ENCODE measurements at places on chromosomes 12 and 14.
A peak's percentile ranks its signal among the peaks of the same experiment; 100 is the strongest.

- DNase-seq = no peak
Observed at GRCh38 chr12:97754306-97754705, 291.7 kb downstream of the RMST start.

DNA sequence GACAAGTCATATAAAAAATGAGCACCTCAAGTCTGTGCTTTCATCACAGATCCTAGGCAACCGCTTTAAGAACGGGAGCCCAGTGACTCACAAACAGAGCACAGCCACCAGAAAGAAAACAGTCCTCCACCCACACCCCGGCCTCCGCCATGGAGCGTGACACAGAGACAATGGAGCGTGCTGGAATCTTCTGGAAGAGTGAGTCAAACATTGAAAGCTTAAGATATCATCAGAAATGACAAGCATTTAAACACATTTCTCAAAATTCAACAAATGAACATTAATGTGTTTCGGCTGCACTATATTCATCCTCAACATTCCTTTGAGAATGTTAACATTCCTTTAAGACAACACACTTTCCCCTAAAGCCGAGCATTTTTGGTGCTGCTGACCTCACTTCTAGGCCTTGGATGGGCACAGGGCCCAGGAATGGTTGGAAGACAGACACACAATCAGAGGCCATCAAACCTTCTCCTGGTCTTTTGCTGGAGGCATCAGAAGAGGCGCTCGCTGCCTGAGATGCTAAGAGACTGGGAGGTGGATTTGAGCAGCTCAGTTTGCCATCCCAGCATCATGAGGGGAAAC is 23.6 kb upstream of the TMEM132D start:
- DNase-seq = no peak

GRCh38 chr12:121352682-121353018 is 439 bp upstream of the ANAPC5 start:
- no peak for DNase-seq

- peak; percentile 42 for DNase-seq
Observed at GRCh38 chr12:10562306-10562933, 51.0 kb downstream of the MAGOHB start.

GRCh38 chr14:68297876-68298468 is 478.4 kb downstream of the RAD51B start:
- no peak for DNase-seq

GRCh38 chr12:87266305-87266704 is 762.9 kb downstream of the C12orf50 start:
- no peak for DNase-seq

DNA sequence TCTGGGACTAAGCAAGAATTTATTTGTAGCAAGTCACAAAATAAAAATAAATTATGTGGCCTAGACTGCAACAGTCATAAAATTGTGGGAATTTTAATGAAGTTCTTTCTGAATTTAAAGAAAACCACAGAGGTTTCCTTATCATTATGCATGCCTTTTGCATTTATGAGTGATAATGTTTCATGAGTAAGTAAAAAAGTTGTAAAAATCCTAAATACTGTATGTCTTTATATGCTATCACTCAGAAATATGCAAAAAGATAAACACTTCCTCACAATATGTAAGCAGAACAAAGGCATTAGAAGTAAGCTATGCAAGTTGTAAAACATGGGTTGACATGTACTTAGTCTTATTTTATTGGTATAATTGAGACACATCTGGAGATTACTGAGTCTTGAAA is 239.4 kb upstream of the PDE3A start:
- DNase-seq = no peak

GRCh38 chr12:114776731-114777442 is 92.9 kb upstream of the TBX3 start:
- no peak for DNase-seq

GRCh38 chr14:51834240-51834639 is 26.2 kb upstream of the GNG2 start:
- no peak for DNase-seq

GRCh38 chr14:55626131-55626530 is 46.1 kb downstream of the KTN1 start:
- DNase-seq = no peak

- no peak for DNase-seq
Observed at GRCh38 chr12:50258167-50258551, 25.2 kb downstream of the LIMA1 start.

DNA sequence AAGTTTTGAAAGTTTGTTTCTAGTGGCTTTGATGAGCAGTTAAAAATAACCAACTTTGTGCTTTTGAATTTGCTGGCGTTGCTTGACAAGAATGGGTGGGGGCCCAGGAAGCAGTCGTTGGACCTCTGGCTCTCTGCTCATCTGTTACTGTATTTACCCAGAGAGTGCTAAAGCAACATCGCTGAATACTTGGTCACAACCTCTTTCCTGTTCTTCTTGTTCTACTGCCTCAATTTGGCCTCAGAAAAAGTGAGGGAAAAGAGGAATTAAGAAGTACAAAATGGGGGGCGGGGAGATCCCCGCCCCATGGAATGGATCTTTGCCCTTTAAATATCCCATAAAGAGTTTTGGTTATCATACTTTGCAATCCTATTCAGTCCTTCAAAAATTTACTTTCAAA is 221.5 kb upstream of the G2E3 start:
- no peak for DNase-seq

- DNase-seq = no peak
Observed at GRCh38 chr12:124633365-124634362, 66.3 kb upstream of the NCOR2 start.

DNA sequence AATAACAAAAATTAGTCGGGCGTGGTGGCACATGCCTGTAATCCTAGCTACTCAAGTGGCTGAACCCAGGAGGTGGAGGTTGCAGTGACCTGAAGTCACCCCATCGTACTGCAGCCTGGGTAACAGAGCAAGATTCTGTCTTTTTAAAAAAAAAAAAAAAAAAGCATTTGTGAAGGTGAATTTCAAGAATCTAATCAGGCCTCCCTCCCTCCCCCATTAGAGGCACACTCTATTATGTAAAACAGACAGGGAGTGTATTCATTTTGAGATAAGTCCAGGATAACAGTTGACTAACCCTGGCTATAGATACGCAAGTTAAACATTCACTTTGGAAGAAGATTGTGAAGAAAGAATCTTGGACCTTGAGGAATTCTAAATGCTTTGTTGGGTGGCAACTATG is 2.9 kb downstream of the RESF1 start:
- DNase-seq = no peak

DNA sequence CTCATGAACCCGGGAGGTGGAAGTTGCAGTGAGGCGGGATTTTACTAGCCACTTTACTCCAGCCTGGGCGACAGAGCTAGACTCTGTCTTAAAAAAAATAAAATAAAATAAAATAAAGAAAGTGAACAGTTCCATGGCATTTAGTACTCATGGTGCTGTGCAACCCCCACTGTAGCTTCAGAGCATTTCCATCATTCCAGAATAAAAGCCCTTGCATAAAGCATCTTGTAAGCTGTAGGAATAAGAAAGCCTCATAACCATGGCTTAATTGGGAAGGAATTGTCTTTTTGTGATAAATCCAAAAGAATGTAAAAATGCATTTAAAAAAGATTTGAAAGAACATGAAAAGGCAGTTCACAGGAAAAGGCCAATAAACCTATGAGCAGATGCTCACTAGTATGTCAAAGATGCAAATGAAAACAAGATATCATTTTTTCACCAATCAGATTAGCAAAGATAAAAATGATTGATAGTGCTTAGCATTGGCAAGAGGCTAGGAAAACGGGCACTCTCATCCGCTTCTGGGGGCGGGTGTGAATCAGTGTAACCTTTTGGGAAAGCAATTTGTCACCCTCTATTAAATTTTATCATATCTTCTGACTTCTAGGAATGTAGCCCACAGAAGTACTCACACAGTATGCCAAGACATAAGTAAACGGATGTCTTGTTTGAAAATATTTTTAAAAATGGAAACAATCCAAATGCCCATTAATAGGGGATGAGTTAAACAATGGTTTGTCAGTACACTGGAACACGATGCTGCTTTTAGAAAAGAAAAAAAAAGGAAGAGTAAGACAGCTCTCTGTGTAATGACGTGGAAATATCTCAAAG is 46.6 kb downstream of the CFAP251 start:
- DNase-seq = no peak

DNA sequence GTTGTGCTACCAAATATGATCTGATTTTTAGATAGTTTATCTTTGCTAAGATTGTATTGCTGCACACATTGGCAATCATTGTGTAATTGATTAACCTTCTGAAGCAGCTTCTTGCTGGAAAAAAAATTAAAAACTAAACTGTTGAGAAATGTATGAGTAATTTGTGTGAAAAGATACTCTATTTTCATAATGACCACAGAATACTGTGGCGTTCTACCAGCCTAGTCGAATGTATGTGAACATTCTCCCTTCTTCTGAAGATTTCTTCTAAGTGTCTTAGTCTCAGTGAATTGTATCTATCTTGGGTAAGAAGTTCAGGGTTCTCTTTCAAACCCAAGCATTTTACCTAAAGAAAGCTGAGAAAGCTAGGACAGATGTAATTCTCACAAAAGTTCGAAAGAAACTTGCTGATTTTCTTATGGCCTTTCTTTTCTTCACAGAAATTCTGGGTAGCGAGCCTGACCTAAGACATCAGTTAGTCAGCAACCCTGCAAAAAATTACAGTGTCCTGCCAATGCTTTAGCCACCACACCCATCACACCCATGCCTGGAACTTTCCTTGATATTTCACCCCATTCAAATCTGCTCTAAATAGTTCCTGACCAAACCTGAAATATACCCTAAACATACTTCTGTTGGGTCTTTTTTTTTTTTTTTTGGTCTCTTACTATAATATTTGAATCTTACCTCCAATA is 27.1 kb upstream of the C12orf71 start:
- DNase-seq = no peak

DNA sequence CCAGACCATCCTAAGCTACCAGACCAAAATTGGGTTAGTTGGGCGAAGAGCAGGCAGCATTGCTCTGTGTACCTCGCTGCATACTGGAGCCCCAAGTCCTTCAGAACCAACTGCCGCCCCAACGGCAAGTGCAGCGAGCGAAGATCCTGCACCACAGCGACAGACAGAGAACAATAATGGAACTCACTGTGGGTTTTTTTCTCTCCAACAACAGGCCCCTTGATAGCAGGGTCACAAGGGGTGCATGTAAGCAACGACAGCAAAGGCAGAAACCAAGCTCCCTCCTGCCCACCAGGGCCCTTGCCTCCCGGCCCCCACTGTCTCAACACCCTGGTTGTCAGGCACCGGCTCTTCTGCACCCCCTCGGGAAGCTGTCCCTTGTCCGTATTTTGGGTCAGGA is 39.0 kb downstream of the RNF34 start:
- DNase-seq = no peak

- DNase-seq = no peak
Observed at GRCh38 chr12:59615392-59616165, 19.8 kb downstream of the SLC16A7 start.

GRCh38 chr14:40058901-40059897 is 627.0 kb upstream of the FBXO33 start:
- DNase-seq = no peak

DNA sequence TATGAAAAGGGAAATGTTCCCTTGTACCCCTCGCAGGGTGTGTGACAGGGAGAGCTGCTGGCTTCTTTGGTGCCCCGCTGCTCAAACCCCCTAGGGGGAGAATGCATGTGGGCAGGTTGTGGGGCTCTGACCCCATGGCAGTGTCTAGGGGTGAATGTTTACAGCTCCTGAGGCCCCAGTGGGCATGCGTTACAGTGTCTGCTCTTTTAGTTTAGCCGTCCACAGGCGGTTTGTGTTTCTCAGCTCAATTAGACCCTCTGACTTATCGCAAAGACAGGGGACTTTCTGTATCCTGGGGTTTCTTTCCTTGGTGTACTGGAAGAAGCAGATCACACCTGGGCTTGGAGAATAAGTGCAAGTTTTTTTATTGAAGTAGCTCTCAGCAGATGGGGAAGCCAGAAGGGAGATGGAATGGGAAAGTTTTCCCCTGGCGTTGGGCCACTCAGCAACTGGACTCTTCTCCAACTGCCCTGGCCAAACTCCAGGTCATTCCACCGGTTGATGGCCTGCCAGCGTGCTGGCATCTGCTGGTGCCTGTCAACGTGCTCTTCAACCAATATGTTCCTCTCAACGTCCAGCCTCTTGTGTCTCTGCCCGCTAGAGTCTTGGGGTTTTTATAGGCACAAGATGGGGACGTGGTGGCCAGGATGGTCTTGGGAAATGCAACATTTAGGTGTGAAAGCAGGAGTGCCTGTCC is 720.9 kb downstream of the FSCB start:
- DNase-seq = no peak

DNA sequence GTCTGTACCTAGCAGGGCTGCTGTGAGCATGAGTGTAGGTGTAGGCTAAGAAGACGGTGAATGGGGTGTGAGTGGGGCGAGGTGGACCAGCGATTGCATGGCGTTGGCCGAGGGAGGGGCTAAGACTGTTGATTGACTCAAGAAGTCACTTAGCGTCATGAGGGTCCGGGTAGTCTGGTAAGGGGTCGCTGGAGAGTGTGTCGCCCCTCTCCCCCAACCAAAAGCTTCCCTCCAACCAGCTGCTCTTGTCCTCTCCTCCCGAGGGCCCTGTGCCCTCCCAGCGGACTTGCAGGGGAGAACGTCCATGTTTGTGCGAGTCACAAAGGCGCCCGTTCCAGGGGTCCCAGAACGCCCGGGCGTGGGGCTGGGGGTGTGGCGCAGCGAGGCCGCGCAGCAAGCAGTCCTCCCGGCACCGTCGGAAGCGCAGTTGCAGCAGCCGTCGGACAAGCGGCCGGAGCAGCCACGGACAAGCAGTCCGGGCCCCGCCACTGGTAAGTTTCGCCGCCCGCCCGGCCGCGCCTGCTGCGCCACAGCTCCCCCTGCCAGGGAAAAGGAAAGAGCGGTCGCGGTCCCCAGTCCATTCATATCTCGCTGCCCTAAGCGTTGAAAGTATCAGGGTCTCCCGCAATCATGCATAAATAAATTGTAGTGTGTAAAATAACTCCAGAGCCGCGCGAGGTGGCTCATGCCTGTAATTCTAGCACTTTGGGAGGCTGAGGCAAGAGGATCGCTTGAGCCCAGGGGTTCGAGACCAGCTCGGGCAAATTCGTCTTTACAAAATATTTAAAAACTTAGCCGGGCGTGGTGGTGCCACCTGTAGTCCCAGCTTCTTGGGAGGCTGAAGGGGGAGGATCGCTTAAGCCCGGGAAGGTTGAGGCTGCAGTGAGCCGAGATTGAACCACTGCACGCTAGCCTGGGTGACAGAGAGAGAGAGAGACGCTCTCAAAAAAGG is at the start of gene CCDC63:
Gene CCDC63, plus strand, starts transcription at position 373 of the 952 bp plus-strand sequence. CDS start 5,968 bp downstream, outside the sequence.
- DNase-seq = peak; percentile 70
